ENCODE measurements at places on chromosomes 5 and 9.

DNA sequence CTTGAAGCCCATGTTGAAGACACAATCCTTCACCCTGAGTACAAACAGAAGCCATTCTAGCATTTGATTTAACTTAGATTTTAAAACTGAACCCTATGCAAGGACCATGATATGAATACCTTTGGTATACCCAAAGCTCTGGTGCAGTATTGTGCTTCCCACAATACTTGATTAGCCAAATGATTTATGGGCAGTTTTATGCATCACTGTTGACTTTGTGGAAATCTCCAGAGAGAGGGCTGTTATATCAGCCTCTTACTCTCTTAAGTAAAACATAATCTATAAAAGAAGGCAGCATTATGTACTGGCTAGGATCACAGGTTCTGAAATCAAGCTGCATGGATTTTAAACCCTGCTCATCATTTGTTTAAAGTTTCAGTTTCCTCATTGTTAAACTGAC is 762.8 kb downstream of the EFNA5 start:
- no peak for DNase-seq

DNA sequence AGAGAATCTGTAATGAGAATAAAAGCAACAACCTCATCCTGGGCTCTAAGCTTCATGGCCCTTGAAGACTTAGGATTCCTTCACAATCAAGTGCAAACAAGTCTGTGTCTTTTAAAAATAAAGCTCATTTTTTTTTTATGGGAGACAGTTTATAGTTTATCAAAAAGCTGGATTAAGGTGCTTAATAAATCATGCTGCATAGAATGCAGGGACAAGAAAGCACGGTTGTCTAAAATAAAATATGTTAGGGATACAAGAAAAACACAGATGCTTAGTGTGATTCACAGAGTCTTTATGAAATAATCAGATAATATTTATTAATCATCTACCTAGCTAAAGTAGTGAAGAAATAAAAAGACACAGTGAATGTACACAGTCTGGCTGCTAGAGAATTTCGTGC is 2045.9 kb upstream of the WWC1 start:
- DNase-seq: no peak

GRCh38 chr9:93463638-93464248 is 10.4 kb upstream of the FAM120AOS start:
- DNase-seq: no peak

DNA sequence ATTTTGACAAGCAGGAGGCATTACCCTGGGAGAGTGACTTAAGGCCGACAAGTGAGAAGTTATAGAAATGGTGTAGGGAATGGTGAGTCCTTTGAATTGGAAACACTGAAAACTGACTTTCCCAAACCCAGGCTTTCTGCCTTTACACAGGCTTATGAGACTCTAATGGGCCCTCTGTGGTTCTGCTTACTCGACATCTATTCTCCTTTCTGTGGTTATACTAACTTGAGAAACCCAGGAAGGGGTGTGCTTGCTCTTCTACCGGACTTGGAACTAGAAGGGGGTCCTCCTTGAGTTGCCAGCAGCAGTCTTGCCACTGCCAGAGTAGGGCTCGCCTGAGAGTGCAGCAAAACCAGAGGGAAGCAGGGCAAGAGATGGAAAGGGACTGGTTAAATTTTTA is 63.3 kb downstream of the FYB1 start:
- DNase-seq: no peak

DNA sequence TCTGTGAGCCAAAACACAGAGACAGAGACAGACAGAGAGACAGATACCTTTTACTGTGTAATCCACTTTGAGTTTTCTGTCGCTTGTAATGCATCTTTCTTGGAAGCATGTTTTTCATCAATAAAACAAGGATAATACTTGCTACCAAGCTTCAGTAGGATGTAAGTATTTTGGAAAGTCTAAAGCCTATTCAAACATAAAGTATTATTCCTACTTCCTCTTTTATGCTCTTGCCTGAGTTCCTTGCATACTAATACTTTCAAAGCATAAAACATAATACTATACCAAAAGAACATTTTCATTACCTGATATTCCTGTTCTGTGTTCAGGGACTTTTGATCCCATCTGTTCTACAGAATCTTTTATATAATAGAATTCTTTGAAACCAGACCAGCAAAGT is 64.5 kb upstream of the SLC30A5 start:
- no peak for DNase-seq

- DNase-seq: no peak
Measured at GRCh38 chr9:86978413-86978812, 31.1 kb upstream of the GAS1 start.

- no peak for DNase-seq
Measured at GRCh38 chr9:38363589-38363925, 28.9 kb upstream of the ALDH1B1 start.

DNA sequence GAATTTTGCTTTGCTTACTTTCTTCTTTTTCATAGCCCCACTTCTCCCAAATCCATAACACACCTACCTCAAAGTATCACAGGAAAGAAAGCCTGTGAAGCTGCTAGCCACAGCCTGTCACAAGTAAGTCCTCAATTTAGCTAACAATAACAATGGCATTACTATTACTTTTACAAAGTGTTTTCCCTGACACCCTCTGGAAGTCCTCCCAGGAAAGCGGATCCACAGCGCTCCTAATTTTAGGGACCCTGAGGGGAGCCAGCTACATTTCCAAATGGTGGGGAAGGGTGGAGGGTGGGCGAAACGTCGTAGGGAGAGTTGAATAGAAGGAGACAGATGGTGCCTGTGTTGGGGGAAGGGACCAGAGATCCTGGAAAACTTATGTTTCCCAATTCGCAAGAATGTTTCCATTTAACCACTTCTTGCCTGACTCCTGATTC is 523 bp upstream of the WWC1 start:
- DNase-seq: no peak

DNA sequence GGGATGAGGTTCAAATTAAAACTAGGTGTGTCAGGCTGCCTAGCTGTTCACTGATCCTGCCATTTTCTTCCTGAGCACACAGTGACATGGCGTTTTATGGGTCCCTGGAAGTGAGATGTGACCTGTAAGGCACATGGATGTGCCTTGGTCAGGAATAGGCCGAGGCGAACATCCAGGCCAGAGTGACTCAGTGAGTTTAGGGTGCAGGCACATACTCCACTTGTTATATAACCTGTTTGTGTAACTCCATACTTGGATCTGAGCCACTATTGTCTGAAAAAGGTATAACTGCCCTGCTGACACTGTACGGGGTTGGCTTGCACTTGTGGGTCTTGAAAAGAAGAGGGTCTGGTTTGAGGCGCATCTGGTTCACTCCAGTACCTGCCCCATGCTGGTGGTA is 150.1 kb upstream of the ADAMTS16 start:
- DNase-seq: no peak

DNA sequence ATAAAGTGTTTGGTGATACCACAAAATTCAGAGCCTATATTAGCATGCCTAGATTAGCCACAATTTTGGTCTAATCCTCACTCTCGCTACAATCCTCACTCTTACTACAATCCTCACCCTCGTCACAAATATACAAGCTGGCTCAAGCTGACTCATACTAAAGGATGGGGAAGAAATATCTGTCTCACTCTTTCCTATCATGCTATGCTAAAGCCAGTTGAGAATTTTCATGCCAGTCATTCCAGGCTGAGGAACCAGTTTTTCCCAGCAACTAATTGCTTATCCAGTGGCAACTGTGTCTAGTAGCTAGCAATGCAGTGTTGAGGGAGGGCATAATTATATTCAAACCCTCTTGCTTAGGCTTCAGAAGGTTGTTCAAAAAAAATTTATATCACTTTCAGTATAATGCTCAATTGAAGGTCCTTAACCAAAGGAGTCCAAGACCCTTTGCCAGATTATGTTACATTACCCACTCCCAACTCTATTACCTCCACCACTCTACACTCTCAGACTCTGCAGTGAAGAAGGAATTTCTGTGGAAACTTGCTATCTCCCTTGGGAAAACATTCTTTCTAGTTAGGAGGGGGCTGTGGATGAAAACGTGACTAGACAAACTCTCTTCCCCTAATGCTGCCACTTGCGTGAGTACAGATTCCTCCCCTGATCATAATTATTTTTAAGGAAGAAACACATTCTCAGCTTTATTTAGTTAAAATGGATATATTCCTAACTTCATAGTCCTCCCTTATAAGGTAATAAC is 810.3 kb upstream of the ACO1 start:
- DNase-seq: no peak

Measured in cortex of kidney (tissue), 1 donor.